OCI-LY7 (cell line): ENCODE measurements at places on chromosomes 4 and X.

DNA sequence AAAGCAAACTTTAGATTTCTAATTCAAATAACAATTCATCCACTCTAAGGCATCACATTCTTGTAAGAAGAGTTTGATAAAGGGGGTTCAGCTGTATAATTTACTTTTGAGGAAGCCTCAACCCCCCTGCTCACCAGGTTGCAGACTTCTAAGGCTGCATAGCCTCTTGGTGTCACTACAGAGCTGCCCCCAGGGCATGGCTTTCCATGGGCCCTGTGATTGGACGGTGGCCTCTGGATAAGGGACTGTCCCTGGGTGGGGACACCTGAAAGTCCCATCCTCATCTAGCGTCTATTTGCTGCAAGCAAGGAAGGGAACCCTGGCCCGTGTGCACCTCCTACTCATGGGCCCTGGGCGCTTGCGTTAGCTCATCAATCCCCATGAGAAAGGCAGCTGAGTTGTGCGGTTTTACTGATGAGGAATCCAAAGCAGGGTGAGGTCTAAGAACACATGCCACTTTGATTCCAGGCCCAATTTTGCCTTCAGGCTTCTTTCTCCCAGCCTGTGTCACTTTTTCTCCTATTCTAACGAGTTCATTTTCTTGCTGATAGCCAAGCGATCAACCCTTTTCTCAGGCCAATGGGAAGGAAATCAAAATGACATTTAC lies 51.8 kb downstream of the SCML1 start:
- no peak for DNase-seq

DNA sequence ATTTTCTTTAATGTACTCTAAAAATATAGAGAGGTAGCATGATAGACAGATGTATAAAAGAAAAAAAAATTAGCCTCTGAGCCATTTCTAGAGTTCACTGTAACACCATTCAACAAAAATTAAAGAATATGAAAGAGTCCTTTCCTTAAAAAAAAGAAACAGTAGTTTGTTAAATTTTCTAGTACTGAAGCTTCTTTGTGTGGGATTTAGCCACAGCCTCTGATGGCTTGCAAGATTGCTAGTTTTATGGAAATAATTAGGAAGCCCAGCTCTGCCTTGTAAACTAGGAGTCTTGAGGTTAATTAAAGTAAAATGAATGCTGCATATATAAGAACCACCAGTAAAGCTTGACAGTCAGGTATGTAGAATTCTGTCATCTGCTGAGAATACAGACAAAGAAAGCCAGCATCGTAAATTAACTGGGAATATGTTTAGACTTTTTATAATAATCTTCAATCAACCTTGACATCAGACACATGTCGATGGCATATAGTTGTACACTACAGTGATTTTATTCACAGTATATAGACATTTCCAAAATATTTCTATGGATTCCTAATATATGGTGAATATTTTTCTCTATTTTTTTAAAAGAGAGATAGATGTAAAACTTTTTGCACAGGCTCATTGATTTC lies 44.8 kb upstream of the NEIL3 start:
- DNase-seq = no peak

DNA sequence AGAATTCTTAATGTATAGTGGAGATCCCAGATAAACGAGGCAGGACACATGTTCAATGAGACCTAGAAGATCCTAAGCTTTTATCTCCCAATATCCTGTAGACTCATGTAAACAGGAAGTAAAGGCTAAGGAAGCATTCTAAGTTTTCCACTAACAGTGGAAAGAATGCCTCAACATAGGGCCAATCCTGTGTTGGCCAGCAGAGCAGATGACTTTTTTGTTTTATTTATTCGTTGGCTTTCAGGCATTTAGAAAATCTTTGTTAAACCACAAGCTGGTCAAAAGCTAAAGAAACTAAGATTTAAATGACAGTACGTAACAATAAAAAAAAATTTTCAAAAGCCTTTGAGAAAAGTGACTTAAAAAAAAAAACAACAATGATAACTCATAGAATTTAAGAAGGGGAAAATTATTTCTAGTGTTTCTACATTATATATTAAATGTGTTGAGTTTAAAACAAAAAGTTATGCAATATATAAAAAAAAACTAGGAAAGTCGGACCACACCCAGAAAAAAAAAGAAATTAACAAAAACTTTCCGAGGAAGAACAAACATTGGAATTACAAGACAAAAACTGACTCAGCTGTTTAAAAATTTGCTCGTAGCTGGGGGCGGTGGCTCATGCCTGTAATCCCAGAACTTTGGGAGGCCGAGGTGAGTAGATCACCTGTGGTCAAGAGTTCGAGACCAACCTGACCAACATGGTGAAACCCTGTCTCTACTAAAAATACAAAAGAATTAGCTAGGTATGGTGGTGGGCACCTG lies 759.3 kb downstream of the FSTL5 start:
- DNase-seq = no peak

DNA sequence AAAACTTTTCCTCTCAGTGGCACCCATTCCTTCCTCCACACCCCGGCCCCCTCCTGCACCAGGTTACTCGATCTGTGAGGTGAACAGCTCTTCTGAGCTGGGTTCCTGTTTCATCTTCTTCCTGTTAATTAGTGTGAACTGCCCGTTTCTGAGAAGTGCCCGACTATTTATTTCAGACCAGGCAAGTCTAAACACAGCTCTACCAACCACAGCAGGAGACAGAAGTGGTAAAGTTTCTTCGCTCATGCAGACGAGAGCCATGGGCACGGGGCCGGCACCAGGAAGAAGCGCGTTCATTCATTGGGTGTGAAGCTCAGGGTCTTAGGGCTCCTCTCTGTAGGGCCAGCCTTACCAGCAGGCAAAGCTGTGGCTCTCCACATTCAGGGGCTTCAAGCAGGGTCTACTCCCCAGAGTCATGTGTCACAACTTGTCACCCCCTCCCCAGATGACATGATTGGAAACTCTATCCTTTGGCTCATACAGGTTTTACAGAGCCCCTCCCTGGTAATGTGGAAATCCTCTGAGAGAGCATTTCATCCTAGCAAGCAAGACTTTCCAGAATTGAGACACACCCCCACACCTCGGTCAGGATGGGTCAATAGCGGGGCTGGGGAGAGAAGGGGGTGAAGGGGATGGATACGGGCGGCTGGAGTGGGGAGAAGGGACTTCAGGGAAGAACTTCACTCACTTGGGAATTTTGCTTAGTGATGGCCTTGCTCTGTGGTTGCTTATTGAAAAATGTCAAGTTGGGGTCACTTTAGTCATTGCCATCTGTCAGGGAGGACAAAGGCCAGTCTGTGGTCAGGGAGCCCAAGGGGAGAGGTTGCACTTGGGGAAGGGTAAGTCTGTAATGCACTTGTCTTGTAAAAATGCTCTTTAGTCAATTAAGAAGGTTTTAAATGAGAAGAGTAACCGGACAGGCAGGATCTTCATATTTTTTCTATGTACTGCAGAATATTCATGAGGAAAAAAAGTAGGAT lies 121.6 kb upstream of the TRIM2 start:
- no peak for DNase-seq

DNA sequence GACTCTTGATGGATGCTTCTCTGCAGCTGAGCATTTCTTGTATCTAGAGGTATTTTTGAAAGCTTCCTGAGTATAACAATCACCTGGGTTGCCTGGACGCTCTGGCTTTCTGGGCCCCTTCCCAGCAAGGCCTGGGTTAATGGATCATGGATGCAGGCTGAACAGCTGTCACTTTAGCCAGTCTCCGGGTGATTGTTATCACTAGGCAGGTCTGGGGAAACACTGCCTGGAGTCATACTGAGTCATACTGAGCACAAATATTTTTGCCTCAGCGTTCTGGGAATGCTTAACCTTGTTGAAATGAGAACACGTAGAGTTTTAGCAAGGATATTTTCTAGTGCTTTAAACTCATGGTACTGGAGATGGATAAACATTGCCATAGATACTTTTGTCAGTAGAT lies 102.6 kb downstream of the PHEX start:
- no peak for DNase-seq

GRCh38 chrX:134423606-134424005 lies 36.4 kb upstream of the HPRT1 start:
- DNase-seq = peak; percentile 21

DNA sequence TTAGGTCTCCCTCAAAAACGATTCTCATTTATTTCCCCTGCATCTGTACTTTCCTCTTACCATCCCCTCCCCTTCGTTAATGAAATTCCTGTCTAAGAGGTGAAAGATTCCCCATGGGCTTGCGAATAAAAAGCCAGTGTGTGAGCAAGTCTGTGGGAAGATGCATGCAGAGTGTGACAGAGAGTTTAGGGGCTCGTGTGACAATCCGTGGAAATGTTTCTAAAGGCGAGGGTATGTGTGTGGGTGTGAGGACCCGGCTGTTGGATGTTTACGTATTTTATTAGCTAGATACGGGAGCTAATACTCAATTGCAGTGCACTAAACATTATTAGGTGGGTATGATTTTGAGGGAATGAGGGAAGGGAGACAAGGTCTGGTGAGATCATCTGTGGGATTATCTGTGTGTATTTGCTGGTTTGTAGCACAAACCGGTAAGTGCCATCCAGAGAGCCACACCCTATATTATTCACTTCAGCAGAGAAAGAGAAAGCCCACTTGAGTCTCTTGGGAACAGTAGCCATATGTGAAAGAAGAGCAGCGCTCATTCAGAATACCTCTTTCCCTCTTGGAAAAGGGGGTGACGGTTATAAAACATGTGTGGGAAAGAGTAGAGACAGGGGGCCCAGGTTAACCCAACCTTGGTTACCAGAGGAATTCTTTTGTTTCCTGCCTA lies 893 bp upstream of the HOPX start:
- DNase-seq = no peak

- no peak for DNase-seq
These were observed 232.3 kb downstream of the FRMPD4 start for GRCh38 chrX:12370497-12370986.

DNA sequence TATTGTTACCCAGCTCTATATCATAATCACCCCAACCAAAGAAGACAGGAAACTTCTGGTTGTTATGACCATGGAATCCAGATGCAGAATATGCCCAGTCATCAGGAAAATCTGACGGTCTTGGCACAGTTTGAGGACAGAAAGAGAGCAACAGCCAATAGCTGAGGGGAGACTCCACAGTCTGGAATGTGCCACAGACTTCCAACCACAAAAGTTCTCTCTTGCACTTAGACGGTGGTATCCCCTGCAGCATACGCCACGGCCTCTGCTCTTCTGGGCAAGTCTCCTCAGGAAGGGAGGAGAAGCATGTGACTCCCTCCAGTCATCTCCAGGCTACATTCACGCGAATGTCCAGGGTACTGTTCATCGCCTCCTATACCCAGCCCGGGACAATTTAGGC lies 18.4 kb downstream of the ZNF827 start:
- no peak for DNase-seq

DNA sequence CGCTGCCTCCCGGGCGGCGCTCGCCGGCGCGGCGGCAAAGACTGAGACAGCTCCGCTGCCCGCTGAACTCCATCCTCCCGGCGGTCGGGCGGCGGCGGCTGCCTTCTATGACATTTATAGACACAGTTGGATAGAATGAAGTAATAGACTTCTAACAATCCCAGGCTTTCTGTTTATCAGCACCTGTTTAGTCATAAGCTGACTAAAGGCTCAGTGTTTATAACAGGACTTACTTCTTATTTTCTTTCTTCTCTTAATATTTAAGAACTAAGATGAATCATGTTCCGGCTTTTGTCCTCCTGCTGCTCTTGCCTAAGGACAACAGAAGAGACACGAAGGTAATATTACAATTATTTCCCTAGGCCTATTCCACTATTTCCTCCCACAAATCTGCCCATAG lies 3.9 kb downstream of the ARL13A start:
- no peak for DNase-seq

GRCh38 chrX:149131774-149132173 lies 373.3 kb downstream of the IDS start:
- no peak for DNase-seq

DNA sequence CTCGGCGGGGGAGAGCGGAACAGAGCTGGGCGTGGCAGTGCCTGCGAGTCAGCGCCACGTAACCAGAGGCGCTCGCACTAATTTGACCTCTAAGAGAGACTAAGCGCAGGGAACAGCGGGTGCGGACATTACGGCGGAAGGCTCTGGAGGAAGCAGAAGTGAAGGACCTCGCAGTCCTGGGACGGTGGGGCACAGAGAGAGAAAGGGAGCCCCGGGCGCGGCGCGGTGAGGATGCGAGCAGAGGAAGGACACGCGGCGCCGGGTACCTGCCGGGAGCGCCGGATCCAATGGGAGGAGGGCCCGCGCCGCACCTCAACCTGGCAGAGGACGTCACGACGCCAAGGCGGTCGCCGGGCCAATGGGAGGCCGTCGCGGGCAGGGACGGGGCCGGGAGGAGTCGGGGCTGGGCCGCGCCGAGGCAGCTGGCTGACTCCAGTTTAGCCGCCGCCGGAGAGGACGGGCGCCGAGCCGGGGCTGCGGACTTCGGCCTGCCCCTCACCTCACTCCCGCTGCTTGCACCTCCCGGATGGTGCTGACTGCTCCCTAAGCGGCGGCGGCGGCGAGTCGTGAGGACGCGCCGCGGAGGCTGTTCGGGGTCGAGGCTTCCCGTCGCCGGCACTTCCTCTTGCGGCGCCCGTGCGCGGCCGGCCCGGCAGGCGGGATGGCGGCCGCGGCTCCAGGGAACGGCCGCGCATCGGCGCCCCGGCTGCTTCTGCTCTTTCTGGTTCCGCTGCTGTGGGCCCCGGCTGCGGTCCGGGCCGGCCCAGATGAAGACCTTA lies at the start of gene TMEM165:
TSS of gene TMEM165 (plus strand) at position 429 of the 779 bp plus-strand sequence. CDS start at position 662, 233 bp downstream.
- DNase-seq = peak; percentile 91

GRCh38 chrX:136163689-136164088 lies 16.4 kb downstream of the FHL1 start:
- no peak for DNase-seq

DNA sequence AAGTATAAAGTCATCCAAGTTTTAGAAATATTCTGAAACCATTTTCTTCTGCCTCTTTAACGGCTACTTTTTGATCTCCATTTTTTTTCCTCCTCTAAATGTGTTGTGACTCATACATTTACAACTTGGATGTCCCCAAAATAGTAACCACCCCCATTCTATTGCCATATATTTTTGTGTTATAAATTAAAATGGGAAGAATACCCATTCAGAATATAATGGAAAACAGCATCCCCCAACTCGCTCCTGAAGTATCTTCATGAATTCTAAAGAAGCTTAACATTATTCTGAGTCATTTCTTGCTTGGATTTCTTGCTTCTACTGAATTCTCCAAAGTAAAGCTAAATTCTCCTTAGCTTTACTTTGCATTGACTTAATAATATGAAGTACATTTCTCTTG lies 92.0 kb upstream of the PTPN13 start:
- DNase-seq = no peak

GRCh38 chrX:150364347-150365050 lies 1.4 kb downstream of the MAMLD1 start:
- DNase-seq = no peak

DNA sequence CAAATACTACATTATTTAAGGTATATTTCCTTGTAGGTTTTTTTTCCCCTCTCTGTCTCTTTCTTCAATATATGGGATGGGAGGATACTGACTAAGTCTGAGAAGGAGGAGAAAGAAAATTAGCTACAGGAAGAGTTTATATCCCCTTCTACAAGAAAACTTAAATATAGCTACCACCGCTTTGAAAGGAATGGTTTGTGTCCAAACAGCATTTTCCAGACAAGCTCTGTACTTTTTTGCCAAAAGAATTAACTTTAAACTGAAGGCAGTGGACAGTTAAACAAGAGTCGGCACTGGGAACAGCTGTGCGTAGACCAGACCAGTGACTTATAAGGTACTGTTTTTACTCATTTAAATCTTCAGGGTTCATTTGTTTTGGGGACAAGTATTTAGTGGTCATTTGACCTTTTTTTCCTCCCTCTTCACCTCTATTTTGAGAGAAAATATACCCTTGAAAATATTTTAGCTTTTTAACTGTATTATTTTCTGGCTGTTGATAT lies 303.7 kb downstream of the ARHGAP24 start:
- peak; percentile 48 for DNase-seq
